ENCODE measurements at places on chromosomes 13 and 19. TPM values are rescaled to one million over a fixed set of nuclear protein-coding genes. Genes with fewer than 3 reads are reported as not detected.

GRCh38 chr19:42092350-42092749 is 16.4 kb downstream of the ZNF574 start:
- DNase-seq: no peak
- H3K4me3 ChIP-seq: no peak overlapping the region
- H3K4me1 ChIP-seq: peaks cover 20% of the 10 kb centered on the region
- no peak overlapping the region for H3K27ac ChIP-seq
- no peaks in the 10 kb centered on the region for H3K36me3 ChIP-seq
- no peaks in the 10 kb centered on the region for H3K27me3 ChIP-seq

DNA sequence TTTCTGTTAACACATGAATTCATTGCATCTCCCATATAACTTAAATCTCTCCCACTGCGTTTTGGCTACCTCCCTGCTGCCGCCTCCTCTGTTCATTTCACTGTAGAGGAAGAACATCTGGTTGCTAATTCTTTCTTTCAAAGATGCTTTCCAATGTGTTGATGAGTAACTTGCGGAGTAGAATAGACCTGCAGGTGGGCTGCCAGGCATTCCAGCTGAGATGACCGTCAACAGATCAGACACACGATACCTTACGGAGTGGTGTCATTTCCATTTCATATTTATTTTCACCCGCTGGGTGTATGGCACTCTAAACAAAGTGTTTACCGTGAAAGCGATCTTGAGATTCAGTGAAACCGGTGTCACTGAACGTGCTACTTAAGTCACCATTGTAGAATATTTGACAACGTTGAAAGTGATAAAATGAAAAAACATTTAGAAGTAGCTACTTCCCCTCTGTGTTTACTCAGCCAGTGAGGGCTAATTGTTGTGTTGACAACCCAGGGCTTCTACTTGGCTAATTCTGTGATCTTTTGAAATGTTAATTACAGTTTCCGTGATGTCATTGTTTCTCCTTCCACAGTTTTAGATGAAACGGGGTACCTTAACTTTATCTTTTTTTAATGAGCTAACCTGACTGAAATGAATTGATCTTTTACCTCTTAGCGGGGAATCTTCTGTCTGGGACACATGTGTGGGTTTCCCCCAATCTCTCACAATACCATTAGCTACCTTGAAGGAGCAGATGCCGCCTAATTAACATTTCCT is 228.5 kb upstream of the ARGLU1 start:
- no peaks in the 10 kb centered on the region for H3K36me3 ChIP-seq
- H3K27me3 ChIP-seq: no peaks in the 10 kb centered on the region
- H3K4me3 ChIP-seq: peak overlapping the region; percentile 7
- DNase-seq: no peak

DNA sequence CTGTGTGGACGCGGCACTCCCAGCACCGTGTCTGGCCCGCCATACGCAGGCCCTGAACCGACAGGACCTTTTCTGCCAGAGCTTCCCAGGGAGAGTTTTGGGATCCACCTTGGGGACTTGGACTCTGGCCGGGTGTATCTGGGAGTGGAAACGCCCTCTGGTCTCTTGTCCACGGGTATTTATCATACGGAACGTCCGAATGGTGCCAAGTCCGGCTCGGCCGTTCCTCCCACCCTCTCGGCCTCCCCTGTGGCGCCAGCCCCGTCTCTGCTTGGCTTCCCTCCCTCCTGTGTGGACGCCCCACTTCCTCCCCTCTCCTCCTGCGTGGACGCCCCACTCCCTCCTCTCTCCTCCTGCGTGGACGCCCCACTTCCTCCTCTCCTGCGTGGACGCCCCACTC is 12.1 kb downstream of the HCN2 start:
- H3K27ac ChIP-seq: no peak overlapping the region
- no peak for DNase-seq
- no peak overlapping the region for H3K4me3 ChIP-seq

GRCh38 chr13:24304620-24305019 is 4.8 kb upstream of the C1QTNF9 start:
- peaks cover 30% of the 10 kb centered on the region for H3K36me3 ChIP-seq
- peak; percentile 49 for DNase-seq
- H3K27ac ChIP-seq: no peak overlapping the region
- H3K27me3 ChIP-seq: no peaks in the 10 kb centered on the region
- H3K4me3 ChIP-seq: no peak overlapping the region

DNA sequence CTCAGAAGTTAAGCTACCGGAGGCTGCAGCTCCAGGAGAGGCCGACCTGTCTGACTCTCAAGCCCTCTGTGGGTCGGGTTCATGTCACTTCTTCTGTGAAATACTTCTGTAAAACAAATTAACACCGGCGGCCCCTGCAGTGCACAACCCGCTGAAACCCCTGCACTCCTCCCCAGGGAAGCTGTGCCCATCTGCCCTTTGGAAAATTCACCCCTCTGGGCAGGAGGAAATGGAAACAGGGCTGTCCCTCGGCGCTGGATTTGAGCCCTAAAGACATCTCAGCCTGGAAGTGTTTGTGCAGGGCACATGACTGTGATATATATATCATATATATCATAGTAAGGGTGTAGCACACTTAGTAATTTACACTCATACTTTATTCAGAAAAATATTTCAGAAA is 415.3 kb downstream of the IRS2 start:
- H3K27me3 ChIP-seq: no peaks in the 10 kb centered on the region
- DNase-seq: no peak
- H3K4me1 ChIP-seq: peaks cover 9% of the 10 kb centered on the region
- H3K4me3 ChIP-seq: no peak overlapping the region
- H3K36me3 ChIP-seq: no peaks in the 10 kb centered on the region

DNA sequence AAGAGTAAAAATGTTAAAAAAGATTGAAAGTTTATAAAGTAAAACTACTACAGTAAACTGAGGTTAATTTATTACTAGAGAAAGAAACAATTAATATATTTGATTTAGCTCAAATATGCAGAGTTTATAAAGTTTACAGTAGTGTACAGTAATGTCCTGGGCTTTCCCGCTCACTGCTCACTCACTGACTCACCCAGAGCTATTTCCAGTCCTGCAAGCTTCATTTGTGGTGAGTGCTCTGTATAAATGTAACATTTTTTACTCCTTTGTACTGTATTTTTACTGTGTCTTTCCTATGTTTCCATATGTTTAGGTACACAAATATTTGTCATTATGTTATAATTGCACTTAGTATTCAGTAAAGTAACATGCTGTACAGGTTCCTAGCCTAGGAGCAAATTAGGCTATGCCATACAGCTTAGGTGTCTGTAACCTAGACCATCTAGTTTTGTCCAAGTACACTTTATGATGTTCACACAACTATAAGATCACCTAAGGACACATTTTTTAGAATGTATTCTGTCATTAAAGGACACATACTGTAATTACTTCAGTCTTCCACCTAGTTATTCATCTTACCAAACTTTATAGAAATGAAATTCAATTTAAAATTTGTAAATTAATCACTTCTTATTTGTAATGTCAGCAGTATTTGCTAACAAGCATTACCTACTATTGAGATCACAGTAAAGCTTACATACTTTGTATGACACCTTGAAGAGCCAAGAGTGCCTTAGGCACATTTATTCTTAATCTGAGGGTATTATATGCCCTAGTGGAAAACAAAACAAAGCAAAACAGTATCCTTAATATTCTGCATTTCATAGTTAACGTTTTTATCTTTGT is 683.4 kb downstream of the PCDH9 start:
- no peak overlapping the region for H3K27ac ChIP-seq
- H3K36me3 ChIP-seq: no peaks in the 10 kb centered on the region
- no peak overlapping the region for H3K4me3 ChIP-seq
- H3K27me3 ChIP-seq: no peaks in the 10 kb centered on the region
- DNase-seq: no peak
- no peaks in the 10 kb centered on the region for H3K4me1 ChIP-seq

DNA sequence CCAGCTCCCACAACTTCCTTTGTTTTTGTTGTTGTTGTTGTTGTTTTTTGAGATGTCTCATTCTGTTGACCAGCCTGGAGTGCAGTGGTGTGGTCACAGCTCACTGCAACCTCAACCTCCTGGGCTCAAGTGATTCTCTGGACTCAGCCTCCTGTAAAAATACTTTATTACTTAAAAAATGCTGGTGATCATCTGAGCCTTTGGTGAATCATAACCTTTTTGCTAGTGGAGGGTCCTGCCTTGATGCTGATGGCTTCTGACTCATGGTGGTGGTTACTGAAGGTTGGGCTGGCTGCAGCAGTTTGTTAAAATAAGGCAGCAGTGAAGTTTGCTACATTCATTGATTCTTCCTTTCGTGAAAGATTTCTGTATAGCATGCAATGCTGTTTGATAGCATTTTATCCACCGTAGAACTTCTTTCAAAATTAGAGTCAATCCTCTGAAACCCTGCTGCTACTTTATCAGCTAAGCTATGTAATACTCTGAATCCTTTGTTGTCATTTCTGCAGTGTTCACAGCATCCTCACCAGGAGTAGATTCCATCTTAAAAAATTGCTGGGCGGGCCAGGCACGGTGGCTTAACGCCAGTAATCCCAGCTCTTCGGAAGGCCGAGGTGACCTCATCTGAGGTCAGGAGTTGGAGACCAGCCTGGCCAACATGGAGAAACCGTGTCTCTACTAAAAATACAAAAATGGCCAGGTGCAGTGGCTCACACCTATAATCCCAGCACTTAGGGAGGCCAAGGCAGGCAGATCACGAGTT is 18.0 kb downstream of the ARHGAP35 start:
- no peak overlapping the region for H3K4me3 ChIP-seq
- peaks cover 10% of the 10 kb centered on the region for H3K4me1 ChIP-seq
- H3K27ac ChIP-seq: no peak overlapping the region

GRCh38 chr13:71339005-71339404 is 528.0 kb downstream of the DACH1 start:
- no peaks in the 10 kb centered on the region for H3K4me1 ChIP-seq
- no peaks in the 10 kb centered on the region for H3K27me3 ChIP-seq
- no peak overlapping the region for H3K27ac ChIP-seq
- no peak for DNase-seq

GRCh38 chr13:66154976-66155375 is 1075.2 kb downstream of the PCDH9 start:
- H3K4me3 ChIP-seq: no peak overlapping the region
- no peak overlapping the region for H3K27ac ChIP-seq

DNA sequence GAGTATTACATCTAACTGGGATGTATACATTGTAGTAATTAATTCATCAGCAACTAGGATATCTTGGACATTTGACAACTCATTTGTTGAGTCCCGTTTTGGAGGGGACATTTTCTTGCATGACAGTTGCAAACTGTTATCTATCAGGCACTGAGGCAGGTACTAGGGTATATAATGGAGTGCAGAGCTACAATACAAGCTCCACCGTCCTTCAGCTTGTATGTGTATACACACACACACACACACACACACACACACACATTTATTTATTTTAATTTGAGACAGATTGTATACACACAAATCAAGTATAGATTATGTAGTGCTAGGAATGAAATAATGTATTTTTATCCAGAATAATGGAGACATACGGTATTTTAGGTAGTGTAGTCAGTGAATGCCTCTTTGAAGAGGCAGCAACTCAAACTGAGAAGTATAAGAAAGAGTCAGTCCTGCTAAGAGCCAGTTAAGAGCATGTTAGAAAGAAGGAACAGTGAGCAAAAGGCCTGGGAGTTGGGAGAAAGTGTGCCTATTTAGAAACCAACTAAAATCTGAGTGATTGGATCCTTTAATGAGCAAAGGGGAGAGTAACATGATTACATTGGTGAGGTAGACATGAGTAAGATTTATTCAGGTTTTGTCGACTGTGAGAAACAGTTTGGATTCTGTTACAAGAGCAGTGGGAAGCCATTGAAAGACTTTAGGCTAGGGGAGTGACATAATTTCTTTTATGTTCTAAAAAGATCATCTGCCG is 74.5 kb downstream of the NBEA start:
- H3K4me3 ChIP-seq: no peak overlapping the region
- no peaks in the 10 kb centered on the region for H3K27me3 ChIP-seq
- no peaks in the 10 kb centered on the region for H3K36me3 ChIP-seq
- no peak overlapping the region for H3K27ac ChIP-seq
- no peak for DNase-seq

DNA sequence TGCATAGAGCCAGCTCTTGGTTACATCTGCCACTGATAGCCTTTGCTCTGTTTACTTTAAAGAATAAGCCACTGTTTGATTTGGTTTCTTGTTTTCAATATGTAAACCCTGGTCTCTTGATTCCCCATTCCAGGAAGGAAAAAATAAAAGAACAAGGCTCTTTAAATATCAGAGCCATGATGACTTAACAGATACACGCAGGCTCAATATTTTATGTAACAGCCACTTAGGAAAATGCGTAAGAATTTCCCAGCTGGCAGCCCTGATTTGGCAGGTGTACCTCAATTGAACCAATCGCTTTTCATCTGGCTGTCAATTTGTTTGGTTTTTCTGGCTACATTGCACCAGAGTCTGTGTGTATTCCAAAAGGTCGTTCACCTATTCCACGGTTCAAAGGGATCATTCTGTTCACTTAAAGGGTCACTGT is 65.6 kb downstream of the IRS2 start:
- no peak for DNase-seq
- no peaks in the 10 kb centered on the region for H3K27me3 ChIP-seq
- no peaks in the 10 kb centered on the region for H3K36me3 ChIP-seq
- no peak overlapping the region for H3K27ac ChIP-seq
- H3K4me3 ChIP-seq: no peak overlapping the region
- no peaks in the 10 kb centered on the region for H3K4me1 ChIP-seq

The PLK5 gene
- total RNA-seq: not detected

The SLC25A41 gene
- not detected for total RNA-seq

The RNF225 gene
- total RNA-seq: not detected

The CCDC70 gene
- total RNA-seq: not detected

The SPACA6 gene
- 6.4 TPM for total RNA-seq

The PTPRH gene
- 7.8 TPM for total RNA-seq

The PTH2 gene
- total RNA-seq: not detected

The IGFL3 gene
- total RNA-seq: not detected
